DND-41 (cell line): ENCODE measurements at places on chromosomes 3 and 15.

- DNase-seq, result no peak
Measured at GRCh38 chr3:48696601-48697000, 10.9 kb upstream of the NCKIPSD start.

GRCh38 chr3:102142379-102143060, 292.3 kb upstream of the ZPLD1 start:
- no peak for DNase-seq

GRCh38 chr15:91223863-91224262, 123.8 kb downstream of the SV2B start:
- DNase-seq, result no peak

- DNase-seq, result no peak
Measured at GRCh38 chr15:69643476-69643875, 190.9 kb downstream of the RPLP1 start.

DNA sequence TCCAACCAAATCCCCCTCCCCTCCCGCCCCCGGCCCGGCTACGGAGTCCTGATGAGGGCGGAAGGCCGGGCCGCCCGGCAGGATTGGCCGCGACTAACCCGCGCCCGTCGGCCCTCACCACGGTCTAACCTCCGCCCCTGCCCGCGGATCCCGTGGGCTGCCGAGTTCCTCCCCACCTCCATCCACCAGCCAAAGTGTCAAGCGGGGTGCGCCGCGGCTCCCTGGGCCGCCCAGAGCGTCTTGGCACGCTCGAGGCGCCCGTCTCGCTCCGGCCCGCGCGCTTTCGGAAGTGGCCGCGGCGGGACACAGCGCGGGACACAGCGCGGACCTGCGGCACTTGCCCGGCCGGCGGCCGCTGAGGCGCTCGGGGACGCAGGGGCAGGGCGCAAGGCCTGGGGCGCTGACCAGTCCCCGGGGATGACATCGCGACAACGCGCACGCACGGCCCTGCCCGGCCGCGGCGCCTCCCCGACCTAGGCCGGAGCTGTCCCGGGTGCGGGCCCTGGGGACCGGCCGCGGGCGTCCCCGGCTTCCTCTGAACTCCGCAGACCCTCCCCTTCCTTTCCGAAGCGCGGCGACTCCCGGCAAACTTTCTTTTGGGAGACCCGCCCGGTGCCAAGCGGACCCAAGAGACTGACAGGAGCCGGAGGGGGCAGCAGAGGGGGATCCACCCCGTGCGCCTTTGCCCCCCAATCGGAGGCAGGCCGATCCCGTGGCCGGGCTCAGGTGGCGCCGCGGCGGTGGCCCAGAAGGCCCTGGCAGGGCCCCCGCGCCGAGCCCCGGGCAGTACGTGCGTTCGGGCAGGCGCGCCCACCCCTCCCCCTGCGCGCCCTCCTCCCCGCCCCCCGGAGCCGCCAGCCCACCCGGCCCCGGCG, 112.8 kb upstream of the ICE2 start:
- DNase-seq, result peak; percentile 5

GRCh38 chr3:108218811-108219210, 3.4 kb downstream of the IFT57 start:
- DNase-seq, result no peak

GRCh38 chr3:39707314-39707909, 102.0 kb upstream of the MYRIP start:
- DNase-seq, result no peak
